ENCODE measurements at places on chromosomes 7 and 10. TPM values are rescaled to one million over a fixed set of nuclear protein-coding genes. Genes with fewer than 3 reads are reported as not detected.
A peak's percentile ranks its signal among the peaks of the same experiment; 100 is the strongest.

DNA sequence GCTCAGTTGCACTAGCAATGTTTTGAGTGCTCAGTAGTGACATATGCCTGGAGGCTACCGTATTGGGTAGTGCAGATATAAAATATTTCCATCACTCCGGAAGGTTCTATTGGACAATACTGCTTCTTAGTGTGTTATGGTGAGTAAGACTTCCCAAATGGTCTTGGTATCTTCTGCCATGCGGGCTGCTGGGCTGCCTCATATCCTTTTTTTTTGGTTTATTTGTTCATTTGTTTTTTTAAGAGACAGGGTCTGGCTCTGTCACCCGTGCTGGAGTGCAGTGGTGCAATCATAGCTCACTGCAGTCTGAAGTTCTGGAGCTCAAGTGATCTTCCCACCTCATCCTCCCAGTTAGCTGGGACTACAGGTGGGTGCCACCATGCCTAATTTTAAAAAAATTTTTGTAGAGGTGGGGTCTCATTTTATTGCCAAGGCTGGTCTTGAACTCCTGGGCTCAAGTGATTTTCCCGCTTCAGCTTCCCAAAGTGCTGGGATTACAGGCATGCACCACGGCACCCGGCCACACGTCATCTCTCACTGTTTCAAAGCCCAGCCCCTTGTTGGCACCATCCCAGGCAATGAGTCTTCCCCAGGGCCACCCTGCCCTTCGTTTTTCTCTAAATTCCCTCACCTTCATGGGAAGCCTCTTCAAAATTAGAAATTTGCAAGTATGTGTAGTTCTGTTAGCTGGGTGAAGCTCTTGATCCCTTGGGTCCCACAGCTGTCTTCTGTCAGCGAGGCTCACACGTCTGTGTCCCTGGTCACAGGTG, 111.0 kb upstream of the KLF14 start:
- no peak for DNase-seq

DNA sequence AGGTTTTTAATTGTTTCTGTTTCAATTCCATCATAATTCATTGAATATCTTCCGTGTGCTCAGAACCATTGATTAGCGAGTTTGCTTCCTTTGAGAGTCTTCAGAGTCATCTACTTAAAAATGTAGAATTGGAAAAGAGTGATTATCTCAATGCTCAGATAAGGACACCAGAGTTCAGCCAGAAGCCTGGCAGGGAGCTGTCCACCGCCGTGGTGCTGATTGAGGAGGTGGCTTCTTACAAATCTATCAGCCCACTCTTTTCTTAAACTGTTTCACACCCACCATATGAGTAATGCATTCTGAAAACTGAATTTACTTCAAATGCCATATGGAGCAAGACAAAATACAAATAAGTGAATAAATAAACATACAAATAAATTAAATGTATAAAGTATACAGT, 79.3 kb downstream of the INSYN2A start:
- peak; percentile 59 for DNase-seq

- no peak for DNase-seq
These were observed 275.7 kb downstream of the GPR37 start for GRCh38 chr7:124489925-124490324.

DNA sequence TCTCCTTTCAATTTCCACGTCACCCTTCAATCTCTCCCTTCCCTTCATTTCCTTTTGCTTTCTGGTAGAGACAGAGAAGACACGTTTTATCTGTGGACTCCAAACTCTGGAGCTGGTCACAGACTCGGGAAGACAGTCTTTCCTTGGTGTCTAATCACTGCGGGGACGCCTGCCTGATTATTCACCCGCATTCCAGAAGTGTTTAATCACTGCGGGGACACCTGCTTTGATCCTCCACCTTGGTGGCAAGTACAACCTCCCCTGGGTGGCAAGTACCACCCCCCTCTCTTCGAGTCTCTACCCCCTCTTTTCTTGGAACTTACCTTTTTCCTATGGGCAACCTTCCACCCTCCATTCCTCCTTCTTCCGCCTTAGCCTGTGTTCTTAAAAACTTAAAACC, 15.3 kb upstream of the LRRC61 start:
- DNase-seq = no peak

DNA sequence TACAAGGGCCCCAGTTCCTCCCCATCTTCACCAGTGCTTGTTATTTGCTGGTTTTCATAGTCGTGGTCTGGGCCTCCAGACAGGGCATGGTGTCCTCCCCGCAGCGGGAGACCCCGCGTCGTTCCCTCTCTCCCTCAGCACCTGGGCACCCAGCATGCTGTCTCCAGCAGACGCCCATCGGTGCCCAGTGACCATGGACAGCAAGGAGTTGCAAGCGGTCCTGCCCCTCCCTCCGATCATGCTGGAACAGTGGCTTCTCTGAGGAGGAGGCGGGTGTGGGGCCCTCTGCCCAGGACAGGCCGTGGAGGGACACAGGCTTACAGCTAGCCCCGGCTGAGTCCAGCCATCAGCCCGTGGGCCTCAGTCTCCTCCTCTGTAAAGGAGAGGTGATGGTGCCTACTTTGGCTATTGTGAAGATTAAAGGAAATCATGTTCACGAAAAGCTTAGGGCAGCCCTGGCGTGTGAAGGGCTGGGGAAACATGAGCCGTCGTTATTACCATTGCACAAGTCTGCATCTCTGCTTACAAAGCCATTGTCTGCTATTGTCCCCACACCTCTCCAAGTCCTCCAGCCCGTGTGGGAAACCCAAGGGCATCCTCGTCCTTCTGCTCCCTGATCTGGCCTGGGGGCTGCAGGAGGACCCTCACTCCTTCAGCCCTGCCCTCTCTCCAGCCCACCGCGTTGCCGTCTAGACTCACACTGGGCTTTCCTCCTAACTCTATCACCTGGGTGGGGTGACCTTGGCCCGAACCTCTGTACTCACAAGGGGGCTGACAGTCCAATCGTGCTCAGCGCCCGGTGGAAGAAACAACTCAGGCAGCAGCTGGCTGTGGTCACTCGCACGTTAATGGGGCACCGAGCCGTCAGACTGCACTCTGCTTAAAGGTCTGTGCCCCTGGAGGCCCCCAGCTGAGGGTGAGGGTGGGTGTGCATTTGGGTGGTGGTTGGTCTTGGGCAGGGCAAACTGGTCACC, 29.9 kb downstream of the EN2 start:
- DNase-seq = no peak

- no peak for DNase-seq
These were observed 234.5 kb downstream of the SORCS3 start for GRCh38 chr10:104875561-104875960.

The TUBB8 gene
- 0.24 TPM for total RNA-seq

GRCh38 chr7:46133751-46134150, 212.7 kb upstream of the IGFBP3 start:
- DNase-seq = no peak

The TMEM140 gene
- total RNA-seq = 3.1 TPM

The PIP gene
- not detected for total RNA-seq

The XRCC2 gene
- total RNA-seq = 2.2 TPM

The ABCB1 gene
- total RNA-seq = 8.7 TPM

The AKR1C8 gene
- 2.9 TPM for total RNA-seq

DNA sequence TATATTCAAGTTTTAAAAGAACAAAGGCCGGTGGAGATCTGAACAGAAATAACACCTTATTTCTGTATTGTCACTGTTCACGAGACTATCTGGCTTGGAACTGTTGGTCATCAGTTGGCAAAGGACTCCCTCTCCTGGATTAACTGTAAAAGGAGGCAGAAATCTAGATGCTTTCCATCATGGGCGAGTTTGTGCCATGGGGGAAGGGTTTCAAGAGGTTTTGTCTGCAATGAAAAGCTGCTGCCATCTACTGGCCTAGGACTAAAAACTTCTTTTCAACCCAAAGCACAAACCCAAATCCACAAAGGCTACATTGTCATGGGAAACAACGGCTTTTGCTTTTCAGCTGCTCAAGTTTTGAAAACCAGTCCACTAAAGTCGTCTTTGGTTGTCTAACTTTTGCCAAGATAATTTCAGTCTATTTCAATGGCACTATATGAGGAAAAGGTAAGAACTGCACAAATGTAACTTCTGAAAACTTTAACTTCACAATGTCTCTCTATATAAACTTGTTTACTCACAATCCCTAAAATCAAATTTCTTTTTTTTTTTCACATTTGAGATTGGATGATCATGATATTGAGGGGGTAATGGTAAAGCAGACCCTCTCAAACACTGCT, 196.8 kb downstream of the SKAP2 start:
- DNase-seq = peak; percentile 97

The MRLN gene
- total RNA-seq = 16.9 TPM

GRCh38 chr7:369476-370258, 79.7 kb downstream of the FOXL3 start:
- no peak for DNase-seq

DNA sequence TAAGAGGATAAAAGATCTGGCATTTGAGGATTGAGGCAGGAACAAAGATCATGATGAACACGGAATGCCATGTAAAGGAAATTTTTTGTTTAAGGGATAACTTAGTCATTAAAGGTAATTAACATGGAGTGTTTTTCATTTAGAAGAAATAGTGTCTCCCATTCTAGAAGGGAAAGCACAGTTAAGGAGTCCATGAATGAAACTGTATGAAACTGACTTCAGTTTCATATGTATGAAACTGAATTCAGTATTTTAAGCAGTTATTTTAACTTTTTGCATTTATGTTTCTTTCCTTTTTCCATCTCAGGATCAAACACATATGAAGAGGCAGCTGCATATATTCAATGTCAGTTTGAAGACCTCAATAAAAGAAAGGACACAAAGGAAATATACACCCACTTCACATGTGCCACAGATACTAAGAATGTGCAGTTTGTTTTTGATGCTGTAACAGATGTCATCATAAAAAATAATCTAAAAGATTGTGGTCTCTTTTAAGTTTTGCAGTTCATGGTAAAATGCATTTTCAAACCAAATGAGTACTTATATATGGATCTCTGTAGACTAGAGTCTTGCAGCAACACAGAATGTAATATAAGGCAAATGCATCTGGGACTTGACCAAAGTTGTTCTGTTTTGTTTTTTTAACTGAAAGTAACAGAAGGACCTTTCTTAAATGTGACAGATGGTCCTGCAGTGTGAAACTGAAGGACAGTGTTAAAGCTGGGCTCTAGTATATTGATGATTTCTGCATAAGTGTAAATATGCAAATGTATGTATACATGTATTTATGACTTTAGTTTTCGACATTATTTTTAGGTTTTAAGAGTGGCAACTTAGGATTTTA, 82.6 kb downstream of the GNAI1 start:
- DNase-seq = peak; percentile 28

DNA sequence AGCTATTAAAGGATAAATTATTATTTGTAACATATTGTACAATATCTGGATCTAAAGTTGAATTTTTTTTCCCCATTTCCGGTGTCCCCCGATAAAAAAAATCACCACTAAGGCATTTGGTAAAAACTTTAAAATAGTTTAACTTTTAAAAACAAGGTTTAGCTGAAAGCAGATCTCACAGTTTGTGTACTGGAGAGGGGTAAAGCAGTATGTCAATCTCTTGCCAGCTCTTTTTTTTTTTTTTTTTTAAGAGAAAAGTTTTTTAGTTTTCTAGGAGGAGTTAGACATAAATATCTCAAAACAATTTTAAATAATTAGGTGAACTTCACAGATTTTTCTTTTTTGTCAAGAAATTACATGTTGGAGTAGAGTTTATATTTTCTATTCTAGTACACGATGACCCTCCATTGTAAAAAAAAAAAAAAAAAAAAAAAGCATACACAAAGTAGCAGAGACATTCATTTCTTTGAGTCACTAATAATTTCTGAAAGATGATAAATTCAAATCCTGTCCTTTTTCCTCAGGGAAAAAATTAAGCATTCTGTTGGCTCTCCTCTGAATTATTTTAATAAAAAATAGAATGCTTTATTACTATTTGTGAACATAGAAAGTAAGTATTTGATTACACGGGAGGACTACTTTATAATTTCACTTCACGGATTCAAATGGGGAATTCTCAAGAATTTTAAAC, 1.9 kb upstream of the HBP1 start:
- peak; percentile 22 for DNase-seq

The C7orf57 gene
- 1.2 TPM for total RNA-seq

DNA sequence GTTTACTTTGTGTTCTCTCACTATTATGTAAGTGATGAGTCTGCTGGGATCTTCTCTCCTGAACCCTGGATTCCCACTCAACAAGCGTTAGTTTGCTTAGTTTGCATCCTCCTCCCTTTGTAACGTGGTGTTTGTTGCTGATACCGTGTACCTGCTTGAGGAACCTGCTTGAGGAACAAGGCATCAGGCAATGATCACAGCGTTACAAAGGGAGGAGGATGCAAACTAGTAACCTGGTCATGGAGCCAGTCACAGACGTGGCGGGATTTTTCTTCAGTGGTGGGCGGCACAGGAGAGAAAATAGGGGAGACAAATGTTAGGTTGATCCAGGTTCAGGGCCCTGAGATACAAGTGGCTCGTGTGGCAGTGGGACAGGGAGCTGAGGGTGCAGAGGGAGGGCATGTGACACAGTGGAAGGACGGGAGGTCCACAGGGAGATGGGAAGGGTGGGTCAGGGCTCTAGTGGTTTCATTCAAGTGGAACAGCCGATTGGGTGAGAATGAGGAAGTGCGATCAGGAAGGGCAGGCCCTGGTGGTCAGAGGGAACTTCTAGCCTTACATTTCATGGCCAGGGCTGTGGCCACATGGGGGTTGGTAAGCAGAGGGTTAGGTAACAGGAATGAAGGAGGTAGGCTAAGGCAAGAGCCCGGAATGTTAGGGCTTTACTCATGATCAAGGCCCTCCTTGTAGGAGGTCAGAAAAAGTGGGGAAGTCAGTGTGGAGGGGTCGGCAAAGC, 38.0 kb downstream of the SNX10 start:
- no peak for DNase-seq

The FAM25G gene
- not detected for total RNA-seq

GRCh38 chr7:155229548-155230168, 68.0 kb upstream of the INSIG1 start:
- DNase-seq = no peak

- peak; percentile 42 for DNase-seq
These were observed 64.7 kb downstream of the CREB3L2 start for GRCh38 chr7:137937202-137937560.

DNA sequence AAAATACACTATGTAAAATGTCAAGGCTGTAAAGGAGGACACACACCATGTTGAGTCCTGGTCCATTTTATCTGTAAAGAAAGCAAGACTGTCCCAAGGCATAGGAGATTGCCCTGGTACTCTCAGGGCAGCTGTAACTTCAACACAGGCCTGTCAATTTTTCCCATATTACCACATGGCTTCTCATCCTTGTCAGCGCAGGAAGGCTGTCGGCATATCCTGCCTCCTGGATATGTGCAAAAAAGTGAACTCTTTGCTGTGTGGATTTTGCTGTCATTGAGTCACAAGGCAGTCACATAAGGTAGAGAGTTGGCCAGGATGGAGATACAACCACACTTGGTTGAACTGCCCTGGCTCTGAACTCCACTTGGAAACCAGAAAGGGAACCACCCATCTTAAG, 8.7 kb downstream of the DUSP5 start:
- no peak for DNase-seq

DNA sequence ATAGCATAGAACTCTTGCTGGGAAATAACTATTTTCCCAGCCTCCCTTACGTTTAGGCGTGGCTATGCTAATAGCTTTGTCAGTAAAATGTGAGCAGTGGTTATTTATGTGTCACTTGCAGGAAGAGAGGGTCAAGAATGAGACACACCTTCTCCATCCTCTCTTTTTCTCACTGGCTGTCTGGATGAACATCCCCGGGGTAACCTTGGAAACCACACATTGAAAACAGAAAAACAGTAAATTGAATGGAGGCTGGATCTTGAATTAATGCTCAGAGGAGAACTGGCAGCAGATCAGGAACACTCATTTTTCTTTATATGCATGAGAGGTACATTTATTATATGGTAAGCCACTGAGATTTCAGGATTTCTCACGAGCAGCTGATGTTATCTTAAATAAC, 127.6 kb downstream of the DNAJB9 start:
- DNase-seq = peak; percentile 53

- DNase-seq = no peak
These were observed 39.1 kb downstream of the KCNH2 start for GRCh38 chr7:150939052-150939451.
